ENCODE measurements at places on chromosomes 4 and X.

DNA sequence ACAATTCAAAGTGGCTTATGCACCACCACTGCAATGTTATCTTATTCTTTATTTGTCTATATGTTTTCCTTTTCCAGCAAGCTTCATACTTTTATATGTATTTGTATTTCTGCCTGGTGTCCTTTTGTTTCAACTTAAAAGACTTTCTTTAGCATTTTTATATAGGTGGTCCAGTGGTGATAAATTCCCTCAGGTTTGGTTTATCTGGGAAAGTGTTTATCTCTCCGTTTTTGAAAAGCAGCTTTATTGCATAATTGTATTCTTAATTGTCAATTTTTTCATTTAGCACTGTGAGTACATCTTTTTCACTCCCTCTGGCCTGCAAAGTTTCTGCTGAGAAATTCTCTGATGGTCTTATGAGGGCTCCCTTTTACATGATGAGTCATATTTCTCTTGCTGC lies 479.0 kb upstream of the GRID2 start:
- DNase-seq: no peak

- DNase-seq: no peak
Observed at GRCh38 chr4:6565691-6566390, 9.1 kb upstream of the MAN2B2 start.

- DNase-seq: no peak
Observed at GRCh38 chrX:17496407-17496806, 121.4 kb downstream of the NHS start.

GRCh38 chr4:147311956-147312355 lies 168.9 kb upstream of the EDNRA start:
- DNase-seq: no peak

GRCh38 chr4:157907226-157907946 lies 265.4 kb downstream of the GASK1B start:
- no peak for DNase-seq

DNA sequence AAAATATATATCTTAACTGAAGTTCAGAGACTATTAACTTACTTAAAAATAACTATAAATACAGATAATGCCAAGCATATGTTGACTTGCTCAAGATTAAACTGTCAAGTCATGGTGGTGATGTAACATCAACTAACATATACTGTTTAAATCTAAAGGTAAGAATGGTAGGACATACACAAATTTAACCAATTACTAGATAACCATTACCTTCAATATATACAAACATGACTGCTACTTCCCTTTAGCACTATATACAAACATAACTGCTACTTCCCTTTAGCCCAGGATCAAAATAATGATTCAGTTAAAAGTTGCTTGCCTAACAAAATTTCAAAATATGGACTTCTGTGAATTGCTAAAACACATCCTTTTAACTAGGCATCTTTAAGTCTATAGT lies 14.9 kb downstream of the HNRNPD start:
- DNase-seq: no peak

DNA sequence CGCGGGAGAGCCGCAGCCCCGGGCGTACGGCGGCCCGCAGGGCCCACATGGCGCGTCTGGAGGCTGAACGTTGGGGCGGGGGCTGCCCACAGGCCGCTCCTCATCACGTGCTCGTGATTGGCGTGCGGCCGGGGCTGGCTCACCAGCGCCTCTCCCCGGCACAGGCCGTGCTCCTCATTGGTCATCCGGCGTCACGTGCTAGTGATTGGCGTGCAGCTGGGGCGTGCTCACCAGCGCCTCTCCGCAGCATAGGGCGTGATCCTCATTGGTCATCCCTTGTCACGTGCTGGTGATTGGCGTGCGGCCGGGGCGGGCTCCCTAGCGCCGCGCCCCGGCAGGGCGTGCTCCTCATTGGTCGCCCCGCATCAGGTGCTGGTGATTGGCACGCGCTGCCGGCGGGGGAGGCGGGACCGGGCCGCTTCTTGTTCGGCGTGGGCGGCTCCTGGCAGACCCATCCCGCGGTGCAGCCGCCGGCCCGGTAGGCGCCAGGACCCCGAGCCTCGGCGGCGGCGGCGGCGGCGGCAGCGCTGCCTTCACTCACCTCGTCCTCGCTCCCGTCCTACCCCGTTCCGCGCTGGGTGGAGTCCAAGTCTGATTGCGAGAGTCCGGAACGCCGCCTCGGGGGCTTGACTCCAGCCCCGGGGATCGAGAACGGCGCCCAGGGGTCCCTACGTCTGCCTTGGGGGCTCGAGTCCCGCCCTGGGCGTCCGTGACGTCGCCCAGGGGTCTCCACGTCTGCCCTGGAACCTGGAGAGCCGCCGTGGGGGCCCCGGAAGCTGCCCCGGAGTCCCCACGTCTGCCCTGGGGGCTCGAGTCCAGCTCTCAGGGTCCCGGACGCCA lies at the start of gene GTPBP6:
TSS of gene GTPBP6 (minus strand) at position 58 of the 840 bp plus-strand sequence. CDS start at position 49, 9 bp downstream.
- DNase-seq: peak; percentile 96

DNA sequence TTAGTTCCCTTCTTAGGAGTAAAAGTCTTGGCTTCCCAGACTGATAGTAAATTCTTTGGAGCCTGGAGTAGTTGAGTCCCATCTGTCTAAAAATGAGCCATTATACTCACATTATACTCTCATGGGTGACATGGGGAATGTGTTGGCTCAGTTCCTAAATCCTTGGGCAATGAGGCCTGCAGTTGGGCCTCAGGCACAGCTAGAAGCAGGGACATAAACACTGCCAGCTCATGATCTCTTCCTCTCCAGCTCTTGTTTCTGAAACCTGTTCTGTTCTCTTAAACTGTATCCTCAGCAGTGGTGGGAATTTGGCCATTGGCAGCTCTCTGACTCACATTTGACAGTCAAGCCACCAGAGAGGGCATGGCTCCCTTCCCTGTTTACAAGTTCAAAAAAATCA lies 212.5 kb downstream of the SPATA18 start:
- DNase-seq: no peak

GRCh38 chr4:73752424-73752823 lies 12.1 kb downstream of the CXCL8 start:
- DNase-seq: no peak
